ENCODE measurements at places on chromosomes 5 and 9.

- DNase-seq = no peak
Observed at GRCh38 chr5:57824047-57824446, 341.4 kb upstream of the ACTBL2 start.

GRCh38 chr5:131747180-131748105 is 49.4 kb downstream of the FNIP1 start:
- DNase-seq = no peak

- no peak for DNase-seq
Observed at GRCh38 chr5:128011339-128011738, 72.2 kb upstream of the SLC12A2 start.

DNA sequence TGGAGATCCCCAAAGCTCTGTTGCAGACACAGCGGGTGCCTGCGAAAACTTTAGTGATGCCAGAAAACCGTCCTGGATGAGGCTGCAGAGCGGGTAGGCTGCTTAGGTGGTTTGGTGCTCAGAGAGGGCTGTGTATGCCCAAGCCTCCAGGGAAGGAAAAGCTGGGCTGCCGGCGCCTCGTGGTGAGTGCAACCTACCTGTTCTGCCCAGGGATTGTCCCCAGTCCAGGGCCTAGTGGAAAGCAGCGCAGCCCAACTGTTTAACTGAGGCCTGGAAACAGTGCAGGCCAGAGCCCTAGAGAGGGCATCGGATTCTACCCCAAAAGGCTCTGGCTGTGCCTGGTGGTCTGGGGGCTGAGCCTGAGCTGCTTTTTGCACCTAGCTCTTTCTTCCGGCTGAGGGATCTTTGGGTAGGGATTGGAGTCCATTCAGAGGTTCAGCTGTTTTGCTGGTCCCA is 2.8 kb downstream of the LMX1B start:
- DNase-seq = no peak

GRCh38 chr5:121968910-121969607 is 7.3 kb downstream of the SRFBP1 start:
- no peak for DNase-seq

- DNase-seq = no peak
Observed at GRCh38 chr9:21988056-21988990, 5.9 kb downstream of the CDKN2A start.

GRCh38 chr9:79395755-79396154 is 176.0 kb upstream of the TLE4 start:
- DNase-seq = no peak

DNA sequence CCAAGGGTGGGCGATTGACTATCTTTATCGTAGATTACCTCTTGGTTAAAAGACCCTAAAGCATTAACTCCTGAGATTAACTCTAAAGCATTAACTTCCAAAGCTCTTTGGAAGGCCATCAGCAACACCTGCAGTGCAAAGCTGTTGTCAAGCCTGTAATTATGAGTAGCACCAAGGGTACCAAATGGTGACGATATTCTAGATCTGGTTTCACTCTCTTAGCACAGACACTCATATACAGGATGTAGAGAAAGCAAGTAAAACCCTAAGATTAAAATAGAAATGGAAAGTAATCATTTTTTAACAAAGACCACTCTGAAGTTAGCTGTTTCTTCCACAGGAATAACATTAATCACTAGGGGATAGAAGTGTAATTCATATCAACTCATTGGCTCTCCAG is 29.9 kb upstream of the TNFSF8 start:
- DNase-seq = no peak

Measured in NCI-H187 (cell line).